ENCODE measurements at places on chromosomes 4 and X.

DNA sequence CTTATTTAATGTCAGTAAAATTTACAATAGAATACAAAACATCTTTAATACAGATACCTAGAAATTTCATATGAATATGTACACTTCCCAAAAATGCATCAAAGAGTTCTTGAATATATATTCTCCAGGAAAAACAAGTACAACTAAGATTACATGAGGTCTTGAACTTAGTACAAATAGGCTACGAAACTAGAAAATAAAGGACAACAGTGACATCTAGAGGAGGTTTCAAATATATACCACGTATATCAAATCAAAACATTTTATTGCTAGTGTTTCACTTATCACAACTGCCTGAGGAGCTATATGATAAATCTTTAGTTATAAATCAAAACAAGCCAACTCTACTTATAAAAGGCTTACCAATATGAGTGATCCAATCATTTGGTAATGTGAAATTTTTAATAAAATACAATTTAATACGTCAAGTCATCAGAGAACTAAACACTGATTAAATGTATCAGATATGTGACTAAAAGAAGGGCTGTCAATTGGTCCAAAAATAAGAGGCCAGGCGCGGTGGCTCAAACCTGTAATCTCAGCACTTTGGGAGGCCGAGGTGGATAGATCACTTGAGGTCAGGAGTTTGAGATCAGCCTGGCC, 36.6 kb downstream of the ANAPC10 start:
- DNase-seq: no peak

DNA sequence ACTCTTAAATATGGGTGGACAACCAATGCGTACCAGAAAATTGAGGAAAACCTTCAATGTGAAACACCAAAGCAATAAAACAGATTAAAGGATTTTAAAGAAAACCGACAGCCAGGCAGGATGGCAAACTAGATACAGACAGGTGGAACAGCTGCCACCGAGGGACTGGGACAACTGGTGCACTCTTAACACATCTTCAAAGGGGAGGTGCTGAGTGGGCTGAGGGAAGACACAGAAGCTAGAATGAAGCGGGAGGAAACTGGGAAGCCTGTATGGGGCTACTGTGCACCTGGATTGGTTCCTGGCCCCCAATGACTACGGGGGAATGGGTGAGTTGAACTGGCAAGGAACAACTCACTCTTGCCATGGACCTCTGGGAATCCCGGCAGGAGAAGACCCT, 20.7 kb downstream of the ZNF280C start:
- DNase-seq: no peak

DNA sequence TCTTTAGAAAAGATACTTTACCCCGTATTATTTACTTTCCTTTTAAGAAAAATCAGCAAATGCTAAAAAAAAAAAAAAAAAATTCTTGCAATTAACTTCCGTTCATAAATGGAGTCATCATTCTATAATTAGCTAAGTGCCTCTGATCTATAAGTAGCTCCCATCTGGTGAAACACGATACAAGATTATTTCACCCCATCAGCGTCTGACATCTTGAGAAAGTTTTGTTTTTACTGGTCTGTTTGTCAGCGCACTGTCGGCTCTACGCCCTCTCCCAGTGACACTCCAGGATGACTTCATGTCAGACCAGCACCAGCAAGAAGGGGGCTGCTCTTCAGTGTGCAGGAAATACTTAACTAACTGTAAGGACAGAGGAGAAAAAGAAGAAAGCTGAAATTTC, 108.3 kb downstream of the AFAP1 start:
- no peak for DNase-seq

DNA sequence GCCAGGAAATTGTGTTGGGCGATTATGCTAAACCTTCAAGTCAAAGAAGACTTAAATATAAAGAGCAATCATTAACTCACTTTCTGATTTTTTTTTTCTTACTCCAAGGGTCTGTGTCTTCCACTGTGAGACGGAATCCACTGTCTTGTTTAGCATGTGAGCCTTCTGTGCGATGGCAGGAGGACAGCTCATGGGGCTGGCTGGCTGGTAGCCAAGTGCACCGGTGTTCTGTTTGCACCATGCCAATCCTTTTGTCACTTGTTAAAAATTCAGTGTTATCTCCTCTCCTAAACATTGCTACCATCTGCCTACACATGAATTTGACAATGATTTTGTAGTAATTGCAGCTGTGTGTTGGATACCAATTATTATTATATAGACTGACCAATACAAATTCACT, 1056.3 kb upstream of the IGFBP7 start:
- DNase-seq: no peak

DNA sequence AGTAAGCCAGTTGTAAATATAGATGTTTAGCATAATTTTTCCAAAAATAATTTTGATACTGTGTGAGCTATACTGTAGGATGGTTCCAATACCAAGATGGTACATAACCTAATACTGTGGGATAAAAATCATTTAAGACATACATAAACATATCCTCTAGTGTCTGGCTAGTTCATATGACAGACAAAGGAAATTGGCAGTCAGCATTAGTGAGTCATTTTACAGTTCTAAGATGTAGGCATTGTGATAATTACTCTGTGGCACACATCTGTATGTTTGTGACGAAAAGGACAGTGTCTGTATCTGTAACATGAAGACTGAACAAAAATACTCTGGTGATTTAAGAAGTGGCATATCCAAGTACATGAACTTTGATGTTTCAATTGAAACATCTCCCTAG, 49.6 kb downstream of the UGT2A2 start:
- no peak for DNase-seq

- DNase-seq: no peak
These were observed 677.3 kb downstream of the FSTL5 start for GRCh38 chr4:161486461-161486860.

- DNase-seq: no peak
These were observed 162.4 kb upstream of the GPRIN3 start for GRCh38 chr4:89469930-89470375.

- no peak for DNase-seq
These were observed 26.4 kb upstream of the CLCN4 start for GRCh38 chrX:10130354-10130753.

DNA sequence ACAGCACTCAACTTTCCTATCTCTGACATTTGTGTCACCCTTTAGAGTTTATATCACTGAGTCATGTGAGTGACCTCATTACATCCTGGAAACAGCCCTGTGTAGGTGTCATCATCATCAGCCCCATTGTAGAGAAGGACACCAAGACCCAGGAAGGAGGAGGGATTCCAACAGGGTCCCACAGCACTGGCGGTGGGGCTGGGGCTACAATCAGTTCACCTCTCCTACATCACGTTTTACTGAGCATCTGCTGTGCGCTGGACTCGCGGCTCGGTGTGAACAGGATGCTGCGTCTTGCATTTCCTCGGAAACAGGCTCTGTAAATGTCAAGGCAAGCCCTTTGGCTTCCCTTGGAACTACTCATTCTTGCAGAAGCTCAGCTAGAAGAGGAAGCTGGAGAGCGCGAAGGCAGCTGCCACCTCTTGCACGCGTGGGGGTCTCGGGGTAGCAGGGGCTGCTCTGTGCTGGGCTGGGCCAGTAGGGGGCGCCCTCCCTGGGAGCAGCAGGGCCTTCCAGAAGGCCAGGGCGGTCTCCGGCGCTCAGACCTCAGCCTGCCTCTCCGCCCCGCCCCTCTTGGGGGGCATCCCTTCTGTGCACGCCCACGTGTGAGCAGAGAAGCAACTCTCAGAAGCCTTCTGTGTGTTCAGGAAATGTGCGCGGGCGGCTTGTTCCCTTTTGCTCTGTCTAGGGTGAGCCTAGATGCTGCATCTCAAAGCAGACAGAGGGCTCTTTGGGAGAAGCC, 29.0 kb downstream of the REELD1 start:
- DNase-seq: peak; percentile 47

GRCh38 chrX:154426916-154427770, 1.3 kb upstream of the ATP6AP1 start:
- DNase-seq: no peak

- no peak for DNase-seq
These were observed 7.4 kb upstream of the HPRT1 start for GRCh38 chrX:134452596-134452995.

- DNase-seq: no peak
These were observed 177.8 kb downstream of the BANK1 start for GRCh38 chr4:101968364-101968763.

DNA sequence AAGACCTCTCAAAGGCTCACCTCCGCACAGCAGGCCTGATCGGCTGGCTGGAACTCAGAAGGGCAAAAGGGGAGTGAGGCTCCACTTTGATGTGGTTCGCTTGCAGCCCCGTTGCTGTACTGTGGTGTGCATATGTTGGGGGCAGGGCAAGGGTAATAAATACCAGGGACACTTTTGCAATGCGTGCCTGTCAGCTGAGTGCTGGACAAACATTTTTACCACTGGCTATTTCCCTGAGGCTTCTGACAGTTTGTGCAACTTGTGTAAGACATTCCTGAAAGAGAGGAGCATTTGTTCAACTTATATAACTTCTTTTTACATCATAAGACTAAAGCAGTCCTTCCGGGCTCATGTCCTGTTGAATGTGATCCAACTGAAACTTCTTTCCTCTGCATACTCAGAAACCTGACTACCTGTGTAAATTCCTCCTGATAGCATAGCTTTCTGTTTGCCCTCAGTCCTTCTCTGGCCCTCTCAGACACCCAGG, 82.3 kb downstream of the SPRY1 start:
- no peak for DNase-seq

GRCh38 chrX:123588723-123589122, 144.1 kb downstream of the THOC2 start:
- DNase-seq: no peak

GRCh38 chrX:52977953-52978352, 19.6 kb upstream of the FAM156A start:
- DNase-seq: no peak

- DNase-seq: no peak
These were observed 38.1 kb upstream of the RASGEF1B start for GRCh38 chr4:81509822-81510221.

DNA sequence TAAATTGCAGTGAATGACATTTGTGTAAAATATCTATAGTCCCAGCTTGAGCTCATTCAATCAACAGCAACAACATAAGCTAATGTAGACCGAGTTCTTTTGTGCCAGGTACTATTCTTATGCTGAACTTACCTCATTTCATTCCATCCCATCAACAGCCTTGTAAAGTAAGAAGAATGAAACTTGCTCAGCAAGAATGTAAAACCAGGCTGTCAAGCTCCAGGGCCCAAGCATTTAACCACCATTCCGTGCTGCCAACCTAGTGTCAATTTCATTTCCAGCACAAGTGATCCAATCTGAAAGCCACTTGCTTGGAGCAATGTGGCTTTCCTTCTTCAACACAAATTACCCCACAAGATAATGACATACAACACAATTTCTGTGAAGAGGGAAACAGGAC, 36.6 kb downstream of the RASSF6 start:
- no peak for DNase-seq

DNA sequence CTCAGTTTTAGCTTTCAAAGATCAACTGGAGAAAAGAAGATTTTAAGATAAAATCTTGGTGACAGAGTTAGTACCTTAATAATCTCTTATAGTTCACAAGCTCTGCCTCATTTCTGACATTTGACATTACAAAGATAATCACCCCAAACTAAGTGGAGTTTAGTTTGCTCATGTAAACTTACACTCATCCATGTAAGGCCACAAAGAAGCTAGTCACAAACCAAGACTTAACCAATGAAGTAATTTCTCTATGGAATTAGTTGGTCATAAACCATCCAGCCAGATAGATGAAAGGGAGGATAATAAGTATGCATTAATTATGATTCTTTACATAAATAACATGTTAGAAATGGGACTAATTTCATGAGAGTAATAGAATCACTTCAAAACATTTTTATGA, 159.2 kb downstream of the FAM13A start:
- no peak for DNase-seq

- no peak for DNase-seq
These were observed 6.6 kb downstream of the TMEM156 start for GRCh38 chr4:39025552-39026085.

GRCh38 chr4:158581161-158581560, 59.5 kb downstream of the RXFP1 start:
- no peak for DNase-seq

GRCh38 chrX:96540111-96540631, 144.5 kb upstream of the DIAPH2 start:
- no peak for DNase-seq

- DNase-seq: no peak
These were observed 341.6 kb upstream of the MAOA start for GRCh38 chrX:43314525-43314924.

GRCh38 chrX:9562851-9563250, 98.0 kb downstream of the TBL1X start:
- DNase-seq: no peak

DNA sequence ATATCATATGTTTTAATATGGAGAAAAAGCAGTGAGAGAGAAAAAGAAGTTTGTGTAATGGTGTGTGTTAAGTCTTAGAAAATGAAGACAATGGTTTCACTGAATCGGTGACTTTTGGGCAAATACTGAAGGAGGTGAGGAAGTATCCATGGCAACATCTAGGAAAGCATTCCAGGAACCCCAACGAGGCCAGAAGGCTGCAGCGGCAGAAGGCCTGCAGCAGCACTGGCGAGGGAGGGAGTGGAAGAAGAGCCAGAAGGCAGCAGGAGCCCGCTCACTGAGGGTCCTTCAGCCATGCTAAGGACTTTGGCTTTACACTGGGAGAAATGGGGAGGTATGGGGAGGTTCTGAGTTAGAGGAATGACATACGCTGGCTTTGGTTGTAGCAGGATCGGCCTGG, 26.8 kb downstream of the COQ2 start:
- no peak for DNase-seq

DNA sequence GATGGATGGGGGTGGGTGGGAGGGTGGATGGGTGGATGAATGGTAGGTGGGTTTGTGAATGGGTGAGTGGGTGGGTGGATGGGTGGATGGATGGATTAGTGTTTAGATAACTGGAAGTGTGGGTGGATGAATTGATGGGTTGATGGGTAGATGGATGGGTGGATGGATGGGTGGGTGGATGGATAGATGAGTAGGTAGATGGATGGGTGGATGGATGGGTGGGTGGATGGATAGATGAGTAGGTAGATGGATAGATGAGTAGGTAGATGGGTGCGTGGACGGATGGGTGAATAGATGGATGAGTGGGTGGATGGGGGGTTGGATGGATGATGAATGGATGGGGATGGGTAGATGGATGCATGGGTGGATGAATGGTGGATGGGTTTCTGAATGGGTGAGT, 20.3 kb upstream of the ASMTL start:
- DNase-seq: no peak

DNA sequence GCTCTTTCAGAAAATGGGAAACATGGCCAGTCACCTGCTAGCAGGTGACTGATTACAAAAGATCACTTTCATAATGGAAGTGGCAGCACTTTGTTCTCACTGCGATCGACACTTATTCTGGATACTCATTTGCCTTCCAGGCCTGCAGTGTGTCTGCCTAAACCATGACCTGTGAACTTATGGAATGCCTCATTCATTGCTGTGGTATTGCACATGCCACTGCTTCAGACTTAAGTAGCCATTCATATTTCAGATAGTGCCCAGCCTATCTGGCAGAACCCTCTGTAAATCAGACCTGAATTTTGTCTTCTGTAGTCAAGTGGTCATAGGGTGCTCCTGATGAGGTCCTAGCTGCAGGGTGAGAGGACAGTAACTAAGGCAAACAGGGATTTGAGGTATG, 23.3 kb upstream of the MGST2 start:
- DNase-seq: no peak

GRCh38 chrX:41449615-41450014, 2.5 kb downstream of the NYX start:
- DNase-seq: no peak

Data from activated T-cell treated with anti-CD3 and anti-CD28 coated beads, Interleukin-2, amount 50 U/mL, for 1 hour (primary cell).